Type B pancreatic cell (in vitro differentiated cells): ENCODE measurements at places on chromosomes 1 and 21.

- no peak for DNase-seq
Observed at GRCh38 chr21:17467392-17467791, 45.5 kb upstream of the CXADR start.

- DNase-seq = no peak
Observed at GRCh38 chr1:169103480-169103893, 3.0 kb upstream of the ATP1B1 start.

- DNase-seq = no peak
Observed at GRCh38 chr1:182653986-182654385, 30.4 kb downstream of the RGS8 start.

DNA sequence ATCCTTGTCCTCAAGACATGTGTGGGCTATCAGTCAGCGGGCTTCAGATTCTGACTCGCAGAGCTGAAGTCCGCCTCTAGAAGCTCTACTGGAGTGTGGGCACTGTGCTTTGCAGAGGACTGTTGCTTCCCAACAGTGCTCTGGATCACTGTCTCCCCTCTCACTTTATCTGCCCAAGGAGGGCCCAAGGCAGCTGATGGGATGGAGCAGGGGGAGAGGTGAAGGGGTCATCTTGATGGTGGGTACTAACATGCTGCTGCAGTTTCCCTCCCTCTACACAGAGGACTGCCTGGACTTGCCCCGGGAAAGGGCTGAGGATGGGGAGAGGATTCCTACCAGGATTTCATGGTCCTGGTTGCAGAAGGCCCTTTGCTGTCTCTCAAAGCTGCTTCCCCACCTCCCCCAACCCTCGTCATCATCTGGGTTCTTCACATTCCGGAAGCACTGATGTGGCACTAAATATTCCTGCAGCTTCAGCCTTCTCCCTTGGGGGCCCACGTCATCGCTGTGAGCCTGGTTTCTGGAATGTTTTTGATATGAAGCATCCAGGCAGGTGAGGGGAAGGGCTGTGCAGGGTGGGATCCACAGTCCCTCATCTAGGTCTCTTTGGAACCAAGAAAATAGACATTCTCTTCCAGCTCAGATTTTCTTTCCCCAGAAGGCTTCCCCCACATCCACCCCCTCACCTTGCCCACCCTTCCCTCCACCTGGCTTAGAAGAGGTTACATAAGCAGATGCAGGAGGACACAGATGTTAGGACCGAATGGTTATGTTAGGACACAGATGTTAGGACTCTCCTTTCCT is 23.2 kb downstream of the NUAK2 start:
- no peak for DNase-seq

DNA sequence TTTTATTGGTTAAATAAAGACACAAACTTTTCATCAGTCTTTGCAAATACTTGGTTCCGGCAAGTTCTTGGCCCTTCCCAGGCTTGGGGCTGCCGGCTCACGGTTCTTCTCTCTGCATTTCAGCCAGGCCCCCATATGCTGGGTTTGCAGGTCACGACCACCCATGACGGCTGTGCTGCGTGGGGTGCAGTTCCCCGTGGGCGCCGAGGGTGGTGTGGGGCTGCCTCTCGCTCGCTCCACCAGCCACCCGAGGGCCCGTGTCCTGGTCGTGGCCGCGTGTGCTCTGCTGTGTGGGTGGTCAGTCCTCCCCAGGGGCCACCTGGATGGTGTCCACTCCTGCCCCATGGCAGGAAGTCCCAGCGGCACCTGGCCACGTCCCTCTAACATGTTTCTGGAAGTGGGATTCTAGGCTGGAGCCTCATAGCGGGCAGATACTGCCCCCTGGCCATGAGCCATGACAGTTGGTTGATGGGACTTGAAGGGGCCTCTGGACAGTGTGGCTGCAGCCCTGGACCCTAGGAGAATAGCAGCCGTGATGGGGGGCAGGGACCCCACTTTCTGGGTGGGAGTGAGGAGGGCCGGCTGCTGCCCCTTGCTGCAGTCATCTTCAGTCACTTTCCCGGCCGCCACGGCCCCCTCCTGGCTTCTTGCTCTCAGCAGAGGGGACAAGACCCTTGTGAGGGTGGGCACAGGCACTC is 46.3 kb downstream of the SKI start:
- DNase-seq = no peak

- no peak for DNase-seq
Observed at GRCh38 chr1:101388904-101389546, 152.2 kb downstream of the S1PR1 start.

GRCh38 chr1:210288116-210288515 is 40.6 kb upstream of the HHAT start:
- no peak for DNase-seq

- DNase-seq = no peak
Observed at GRCh38 chr1:164880199-164880598, 321.2 kb downstream of the PBX1 start.

DNA sequence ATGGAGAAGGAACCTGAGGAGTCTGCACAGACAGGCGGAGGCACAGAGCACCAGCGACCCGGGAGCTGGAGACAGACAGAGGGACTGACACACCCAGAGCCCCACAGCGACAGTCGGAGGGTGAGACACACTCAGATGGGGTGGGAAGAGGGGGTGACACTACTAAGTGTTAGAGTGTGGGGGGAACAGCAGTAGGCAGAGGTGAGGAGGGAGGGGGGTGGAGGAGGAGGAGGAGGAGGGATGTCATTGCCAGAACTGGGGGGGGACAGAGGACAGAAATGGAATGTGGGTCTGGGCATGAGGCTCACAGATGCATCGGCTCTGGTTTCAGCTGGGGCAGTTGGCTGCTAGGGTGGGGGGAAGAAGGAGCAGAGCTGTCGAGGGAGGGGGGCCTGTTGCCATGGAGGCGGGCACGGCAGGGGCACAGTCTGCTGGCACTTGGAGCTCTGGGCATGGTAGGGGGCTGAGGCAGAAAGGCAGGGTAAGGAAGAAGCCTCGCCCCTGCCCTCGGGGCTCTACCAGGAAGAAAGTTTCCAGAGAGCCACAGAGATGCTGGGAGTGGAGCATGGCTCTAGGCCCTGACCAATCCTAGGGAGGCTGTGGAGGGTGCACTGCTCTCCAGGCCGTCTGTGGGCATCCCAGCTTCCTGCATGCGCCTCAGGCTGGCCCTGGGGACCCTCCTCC is 37.3 kb downstream of the AHDC1 start:
- DNase-seq = no peak

DNA sequence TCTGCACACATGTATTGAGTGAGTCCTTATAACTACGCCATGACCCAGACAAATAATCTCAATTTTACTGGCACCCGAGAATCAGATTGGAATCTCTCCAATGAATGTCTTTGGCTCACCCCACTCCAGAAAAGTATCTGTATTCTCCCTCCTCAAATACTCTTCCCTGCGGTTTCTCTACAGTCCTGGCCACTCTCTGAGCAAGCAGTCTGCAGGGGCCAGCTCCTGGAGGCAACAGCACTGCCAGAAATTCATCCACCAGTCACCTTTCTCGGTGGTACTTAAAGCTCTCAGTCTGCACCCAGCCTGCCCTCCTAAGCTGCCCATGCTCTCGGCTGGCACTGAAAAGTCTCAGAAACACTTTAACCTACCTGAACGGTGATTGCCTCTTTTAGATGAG is 16.1 kb upstream of the LYST start:
- no peak for DNase-seq

DNA sequence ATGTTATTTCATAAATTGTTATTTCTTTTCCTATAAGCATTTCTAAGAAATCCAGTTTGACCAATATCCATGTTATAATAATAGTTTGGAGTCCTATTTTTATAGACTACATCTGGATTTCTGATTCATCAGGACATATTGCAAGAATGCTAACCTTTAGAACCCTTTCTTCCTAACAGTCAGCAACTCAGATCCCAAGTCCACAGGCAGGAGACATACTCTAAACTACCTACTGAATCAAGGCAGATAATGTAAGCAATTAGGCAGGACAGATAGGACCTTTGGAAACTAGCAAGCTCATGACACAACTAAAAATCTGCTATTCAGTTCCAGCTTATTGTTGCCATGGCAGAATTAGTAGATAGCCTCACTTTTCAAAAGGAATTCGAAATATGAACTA is 104.1 kb downstream of the DENND1B start:
- DNase-seq = no peak

- no peak for DNase-seq
Observed at GRCh38 chr21:17979763-17980162, 160.6 kb upstream of the C21orf91 start.

GRCh38 chr21:45128613-45129188 is 54.3 kb downstream of the ADARB1 start:
- DNase-seq = no peak

GRCh38 chr1:93749894-93750301 is 68.3 kb upstream of the BCAR3 start:
- DNase-seq = no peak

DNA sequence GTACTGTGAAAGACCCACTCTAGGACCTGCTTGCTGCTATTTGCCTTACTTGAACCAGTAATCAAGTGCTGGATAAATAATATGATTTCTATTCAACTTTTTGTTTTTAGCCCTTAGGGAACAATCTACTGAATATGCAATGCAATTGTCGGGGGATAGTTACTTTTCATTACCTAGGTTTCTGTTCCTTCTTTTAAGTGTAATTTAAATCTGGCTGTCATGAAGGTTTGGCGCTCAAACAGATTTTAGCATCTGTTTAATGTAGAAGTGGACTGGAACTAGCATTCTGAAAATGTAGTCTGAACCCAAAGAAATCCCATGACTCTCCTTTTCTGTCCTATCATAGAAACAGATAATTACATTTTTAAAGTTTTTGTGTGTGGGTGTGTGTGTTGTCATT is 4.8 kb downstream of the MGST3 start:
- no peak for DNase-seq

- DNase-seq = no peak
Observed at GRCh38 chr21:40731206-40731605, 115.8 kb downstream of the DSCAM start.

GRCh38 chr21:31644643-31645042 is 14.8 kb upstream of the SOD1 start:
- DNase-seq = peak; percentile 27

DNA sequence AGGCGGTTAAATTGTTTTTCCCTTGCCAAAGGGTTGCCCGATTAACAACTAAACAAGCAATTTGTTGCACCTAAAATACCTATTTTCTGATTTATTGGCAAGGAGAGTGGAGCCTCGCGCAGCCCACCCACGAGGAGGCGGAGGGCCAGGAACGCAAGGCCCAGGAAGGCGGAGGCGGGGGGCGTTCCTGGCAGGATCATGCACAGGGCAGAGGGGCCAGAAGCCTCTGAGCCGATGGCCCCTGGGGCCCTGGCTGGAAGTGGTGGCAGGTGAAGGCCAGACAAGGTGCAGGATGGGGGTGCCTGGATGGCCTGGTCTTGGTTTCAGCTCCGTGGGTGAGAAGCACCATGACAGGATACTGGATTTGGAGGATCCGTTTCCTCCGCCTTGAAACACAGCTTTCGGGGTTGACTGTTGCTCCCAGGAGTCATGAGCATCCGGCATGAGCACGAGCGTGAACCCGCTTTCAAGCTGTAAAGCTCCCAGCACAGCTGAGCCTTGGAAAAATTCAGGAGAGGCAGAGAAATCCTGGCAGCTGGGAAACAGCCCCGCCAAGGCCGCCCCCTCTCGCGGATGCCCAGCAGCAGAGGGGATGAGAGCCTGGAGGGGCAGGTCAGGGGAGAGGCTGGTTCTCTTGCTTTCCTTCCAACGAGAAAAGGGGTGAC is 35.0 kb downstream of the AJAP1 start:
- no peak for DNase-seq

GRCh38 chr1:214043167-214043566 is 55.4 kb downstream of the PROX1 start:
- no peak for DNase-seq

DNA sequence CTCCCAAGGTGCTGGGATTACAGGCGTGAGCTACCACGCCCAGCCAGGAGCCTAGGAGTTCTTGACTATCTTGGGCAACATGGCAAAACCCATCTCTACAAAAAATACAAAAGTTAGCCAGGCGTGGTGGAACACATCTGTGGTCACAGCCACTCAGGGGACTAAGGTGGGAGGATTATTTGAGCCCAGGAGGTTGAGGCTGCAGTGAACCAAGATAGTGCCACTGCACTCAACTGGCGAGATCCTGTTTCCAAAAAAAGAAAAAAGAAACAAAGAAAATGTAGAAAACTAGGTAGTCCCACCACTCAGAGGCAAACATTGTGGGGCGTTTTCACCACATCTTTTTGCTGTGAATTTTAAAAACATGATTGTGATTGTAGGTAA is 141.3 kb downstream of the ZZZ3 start:
- no peak for DNase-seq

GRCh38 chr21:45772180-45772579 is 128.7 kb downstream of the PCBP3 start:
- DNase-seq = no peak

DNA sequence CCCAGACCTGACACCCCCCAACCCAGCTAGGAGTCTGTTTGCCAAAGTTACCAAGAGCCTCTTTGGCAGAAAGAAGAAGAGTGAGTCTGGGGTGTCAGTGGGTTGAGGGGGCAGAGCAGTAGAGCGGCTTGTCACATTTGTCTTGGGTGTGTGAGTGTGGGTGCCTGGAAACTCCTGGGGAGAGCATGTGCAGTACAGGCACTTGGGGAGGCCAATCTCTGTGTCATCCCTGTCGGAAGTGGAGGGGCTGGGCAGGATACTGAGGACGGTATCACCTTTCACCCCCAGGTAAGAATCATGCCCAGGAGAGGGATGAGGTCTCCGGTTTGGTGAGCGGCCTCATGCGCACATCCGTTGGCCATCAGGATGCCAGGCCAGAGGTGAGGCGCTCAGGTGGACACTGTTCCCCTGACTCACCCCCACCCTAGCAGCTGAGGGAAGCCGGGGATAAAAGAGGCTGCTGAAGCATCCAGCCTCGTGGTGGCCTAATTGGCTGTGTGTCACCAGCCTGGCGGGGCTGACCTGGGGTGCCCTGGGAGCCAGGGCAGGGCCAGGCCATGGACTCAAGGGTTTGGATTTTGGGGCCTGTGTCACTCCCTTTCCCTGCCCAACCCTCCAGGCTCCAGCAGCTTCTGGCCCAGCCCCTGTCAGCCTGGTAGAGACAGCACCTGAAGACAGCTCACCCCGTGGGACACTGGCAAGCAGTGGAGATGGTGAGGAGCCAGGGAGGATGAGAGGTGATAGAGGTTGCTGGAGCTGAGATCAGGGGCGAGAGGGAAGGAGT is 3.3 kb downstream of the PLK3 start:
- DNase-seq = no peak

DNA sequence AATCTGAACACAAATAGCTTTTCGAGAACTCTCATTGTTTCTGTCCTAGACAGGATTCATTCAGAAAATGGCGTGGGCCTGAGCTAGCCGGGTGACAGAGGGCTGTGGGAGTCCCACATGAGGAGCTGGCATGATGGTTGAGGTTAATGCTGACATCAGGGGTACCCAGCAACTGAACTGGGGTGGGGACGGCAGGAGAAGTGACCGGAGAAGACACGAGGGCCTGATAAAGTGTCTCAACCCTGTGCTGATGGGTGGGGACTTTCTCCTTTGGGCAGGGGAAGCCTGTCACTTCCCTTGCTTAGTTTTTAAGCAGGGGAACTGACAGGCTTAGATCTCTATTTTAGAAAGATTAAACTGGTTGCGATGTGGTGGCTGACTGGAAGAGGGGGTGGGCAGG is 14.6 kb downstream of the CHIT1 start:
- DNase-seq = no peak

GRCh38 chr21:25772686-25773085 is 37.9 kb downstream of the GABPA start:
- DNase-seq = no peak

- peak; percentile 58 for DNase-seq
Observed at GRCh38 chr1:47684964-47685762, 247.3 kb downstream of the FOXD2 start.

- no peak for DNase-seq
Observed at GRCh38 chr1:77360256-77360655, 78.4 kb downstream of the AK5 start.
